Activated B cell treated with CpG ODN at 0.5 μM for 24 hours (primary cell): ENCODE measurements at places on chromosomes 7 and 10.

DNA sequence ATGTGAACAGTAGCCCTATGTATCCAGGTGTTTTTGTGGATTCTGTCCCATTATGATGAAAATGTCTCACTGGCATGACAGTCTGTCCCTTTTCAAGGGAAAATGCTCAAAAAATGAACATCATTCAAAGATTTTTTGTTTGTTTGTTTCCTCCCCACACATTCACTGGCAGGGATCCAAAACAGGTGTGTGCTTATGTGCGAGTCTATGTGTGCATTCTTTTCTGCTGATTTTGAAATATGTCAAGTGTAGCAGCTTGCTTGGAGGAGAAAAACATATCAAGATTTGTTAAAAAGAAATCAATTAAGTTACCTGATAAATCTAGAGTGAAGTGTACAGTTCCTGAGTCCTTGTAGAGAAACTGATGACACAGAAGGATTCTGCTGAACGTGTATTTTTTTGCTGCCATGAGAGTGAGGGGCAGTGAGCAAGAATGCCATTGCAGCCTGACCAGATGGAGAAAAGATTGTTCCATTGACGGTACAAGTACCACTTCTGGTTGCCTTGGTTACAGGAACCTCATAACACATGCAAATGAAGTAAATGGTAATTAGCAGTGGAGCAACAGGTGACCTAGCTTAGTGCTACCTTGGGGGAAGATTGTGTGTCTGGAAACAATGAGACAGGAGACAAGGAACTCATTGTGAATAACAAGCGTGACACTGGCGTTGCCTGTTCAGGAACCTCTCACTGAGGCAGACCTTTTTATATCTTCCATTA, 277.4 kb upstream of the PHYHIPL start:
- no peak for DNase-seq

DNA sequence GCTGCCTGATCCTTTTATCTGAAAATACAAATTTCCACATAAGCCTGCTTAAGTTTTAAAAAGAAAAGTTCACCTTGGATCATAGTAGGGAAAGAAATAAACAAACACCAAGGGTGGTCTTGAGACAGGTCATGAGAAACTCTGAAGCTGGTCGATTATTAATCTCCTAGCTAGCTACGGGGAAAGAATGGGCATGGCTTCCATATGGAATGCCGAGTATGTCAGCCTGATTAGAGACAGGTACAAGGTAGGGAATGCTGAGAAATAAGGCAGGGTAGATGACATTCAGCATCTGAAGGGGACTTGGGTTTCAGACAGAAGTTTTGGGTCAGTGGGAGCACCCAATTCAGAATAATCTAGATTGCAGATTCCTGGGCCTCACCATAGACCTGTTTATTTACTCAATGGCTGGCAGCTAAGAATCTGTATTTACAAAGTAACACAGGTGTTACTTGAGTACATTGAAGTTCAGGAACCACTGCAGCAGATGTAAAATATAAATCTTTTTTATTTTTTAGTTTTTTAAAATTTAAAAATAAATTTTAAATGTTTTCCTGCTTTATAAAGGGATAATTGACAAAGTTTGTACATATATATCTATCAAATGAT, 49.0 kb downstream of the SCIN start:
- no peak for DNase-seq

- DNase-seq: no peak
These were observed 2.5 kb downstream of the DYNC2I1 start for GRCh38 chr7:158858592-158859503.

DNA sequence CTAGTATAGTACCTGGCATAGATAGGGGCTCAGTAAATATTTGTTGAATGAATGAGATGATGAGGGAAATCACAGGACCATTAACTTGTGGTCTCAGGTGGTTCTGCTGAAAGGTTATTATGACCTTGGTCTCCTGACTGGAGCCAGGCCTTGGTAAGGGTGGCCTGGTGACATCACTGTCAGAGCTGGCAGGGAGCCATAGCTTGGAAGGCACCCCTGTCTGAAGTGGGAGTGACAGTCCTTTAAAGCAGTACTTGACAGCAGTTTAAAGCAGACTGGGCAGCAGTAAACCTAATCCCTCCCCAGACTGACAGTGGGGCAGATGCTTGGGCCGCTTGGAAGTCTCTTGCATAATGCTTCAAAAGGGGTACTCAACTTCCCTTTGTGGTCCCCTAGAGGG, 13.4 kb downstream of the DPCD start:
- DNase-seq: no peak

- DNase-seq: no peak
These were observed 102.6 kb downstream of the HECW1 start for GRCh38 chr7:43215061-43215460.

DNA sequence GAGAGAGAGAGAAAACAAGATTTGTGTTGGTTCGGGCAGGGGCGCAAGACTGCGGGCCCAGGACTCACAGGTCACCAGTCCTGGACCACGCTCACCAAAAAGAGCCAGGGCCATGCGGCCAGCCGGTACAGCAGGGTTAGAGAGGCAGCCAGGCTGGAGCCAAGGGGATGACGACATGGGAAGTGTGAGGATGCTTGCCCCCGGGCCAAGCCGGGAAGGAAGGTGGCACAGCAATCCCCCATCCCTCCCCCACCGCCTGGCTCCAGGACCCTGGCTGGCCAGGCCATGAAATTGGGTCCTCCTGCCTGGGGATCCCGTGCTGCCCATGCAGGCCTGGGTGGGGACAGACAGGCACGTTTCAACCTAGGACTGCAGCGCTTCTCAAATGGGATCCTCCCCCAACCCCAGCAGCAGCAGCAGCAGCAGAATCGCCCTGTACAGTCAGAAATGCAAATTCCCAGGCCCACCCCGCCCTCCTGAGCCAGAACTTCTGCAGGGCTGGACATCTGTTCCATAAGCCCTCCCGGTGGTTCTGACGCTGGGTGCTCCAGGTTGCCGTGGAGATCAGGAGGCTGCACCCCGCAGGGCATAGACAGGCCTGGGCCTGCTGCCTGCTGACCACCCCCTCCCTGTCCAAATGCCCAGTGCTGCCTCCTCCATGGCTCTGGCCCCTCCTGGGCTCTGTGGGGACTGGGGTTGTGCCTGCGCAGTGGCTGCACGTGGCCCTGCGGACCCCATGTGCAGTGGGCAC, 35.0 kb downstream of the YKT6 start:
- no peak for DNase-seq

- DNase-seq: no peak
These were observed 72.3 kb upstream of the APBB1IP start for GRCh38 chr10:26365681-26366358.

- DNase-seq: no peak
These were observed 8.3 kb upstream of the ZNF783 start for GRCh38 chr7:149253665-149254064.

GRCh38 chr7:17983221-17984062, 43.1 kb upstream of the SNX13 start:
- no peak for DNase-seq

GRCh38 chr10:78853864-78854263, 214.9 kb upstream of the ZMIZ1 start:
- DNase-seq: no peak

- DNase-seq: no peak
These were observed 92.8 kb downstream of the CD36 start for GRCh38 chr7:80731281-80731680.

- no peak for DNase-seq
These were observed 26.0 kb downstream of the EGFR start for GRCh38 chr7:55044791-55045190.

- no peak for DNase-seq
These were observed 2.6 kb downstream of the CXCL12 start for GRCh38 chr10:44382131-44382858.

DNA sequence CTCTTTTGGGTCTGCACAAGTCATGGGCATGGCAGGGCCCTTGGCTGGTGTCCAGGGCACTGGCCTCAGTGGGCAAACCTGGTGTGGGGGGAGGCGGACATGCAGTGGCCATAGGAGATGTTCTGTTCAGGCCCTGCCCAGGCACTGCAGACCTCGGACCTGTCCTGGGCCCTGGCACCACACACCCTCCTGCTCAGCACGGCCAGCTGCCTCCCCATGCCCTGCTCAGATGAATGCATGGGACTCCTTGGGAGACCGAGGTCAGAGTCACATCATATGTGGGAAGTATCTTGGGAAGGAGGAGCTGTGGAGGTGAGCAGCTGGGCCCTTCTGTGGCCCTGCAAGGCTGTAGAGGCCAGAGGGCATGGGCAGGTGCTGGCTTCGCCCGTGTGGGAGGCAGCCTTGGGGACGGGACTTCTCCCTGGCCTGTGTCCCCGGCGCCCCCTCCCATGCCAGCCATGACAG, 130.8 kb downstream of the VIPR2 start:
- no peak for DNase-seq
